ENCODE measurements at places on chromosomes 7 and 10.

DNA sequence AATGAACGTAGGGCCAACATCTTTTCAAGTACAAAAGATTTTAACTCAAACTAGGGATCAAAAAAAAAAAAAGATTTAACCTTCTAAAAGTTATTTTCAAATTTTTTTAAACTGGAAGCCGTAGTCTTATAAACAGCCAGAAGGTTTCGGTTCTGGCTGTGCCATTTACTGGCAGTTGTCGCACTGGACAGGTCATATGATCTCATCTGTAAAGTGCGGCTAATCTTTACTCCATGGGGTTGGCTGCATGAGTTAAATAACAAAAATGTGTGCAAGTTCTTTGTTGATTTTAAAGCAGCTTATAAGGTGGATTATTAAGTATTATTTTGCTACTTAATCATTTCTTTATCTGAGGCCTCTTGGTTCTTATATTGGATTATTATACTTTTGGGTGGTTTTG, 36.6 kb downstream of the TRUB1 start:
- DNase-seq = no peak

GRCh38 chr10:100085596-100085995, 3.9 kb upstream of the CPN1 start:
- no peak for DNase-seq

- DNase-seq = no peak
Measured at GRCh38 chr7:103710247-103710646, 264.2 kb upstream of the SLC26A5 start.

DNA sequence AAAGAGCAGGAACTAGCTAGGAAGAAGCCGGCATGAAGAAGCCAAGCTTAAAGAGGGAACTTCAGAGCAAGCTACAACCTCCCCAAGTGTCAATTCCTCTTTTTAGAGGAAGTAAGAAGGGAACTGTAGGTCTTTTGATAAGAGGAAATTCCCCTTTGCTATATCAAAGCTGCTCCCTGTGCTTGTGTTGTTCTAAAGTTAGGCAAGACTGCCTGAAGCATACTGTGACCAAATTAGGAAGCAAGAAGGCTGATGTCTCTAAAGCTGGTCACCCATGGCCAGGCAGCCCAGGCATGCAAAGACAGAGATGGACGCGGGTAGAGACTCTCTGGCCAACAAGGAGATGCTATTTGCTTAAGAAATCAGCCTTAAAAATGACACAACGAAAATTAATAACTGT, 87.9 kb downstream of the RNF216 start:
- DNase-seq = peak; percentile 90
